Stimulated activated CD4-positive, alpha-beta T cell treated with anti-CD3 and anti-CD28 coated beads, TNF-alpha, amount 100 ng/mL, for 24 hours (primary cell): ENCODE measurements at places on chromosomes 7 and 10.

DNA sequence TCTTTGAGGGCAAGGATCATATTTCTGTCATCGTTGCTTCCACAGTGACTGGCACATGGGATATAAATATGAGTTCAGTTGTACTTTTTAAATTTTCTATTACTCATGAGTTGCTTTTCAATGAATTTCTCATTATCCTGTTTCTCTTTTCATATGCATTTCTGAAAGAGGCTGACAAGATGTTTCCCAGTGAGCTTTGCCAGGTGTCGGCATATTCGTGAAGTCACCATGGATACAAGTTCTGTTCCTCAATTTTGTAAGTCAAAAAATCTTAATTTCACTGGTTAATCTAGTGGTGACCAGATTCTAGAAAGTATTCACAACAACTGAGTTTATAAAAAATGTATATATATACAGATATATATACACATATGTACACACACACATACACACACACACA lies 55.7 kb upstream of the GNAI1 start:
- DNase-seq, result no peak

DNA sequence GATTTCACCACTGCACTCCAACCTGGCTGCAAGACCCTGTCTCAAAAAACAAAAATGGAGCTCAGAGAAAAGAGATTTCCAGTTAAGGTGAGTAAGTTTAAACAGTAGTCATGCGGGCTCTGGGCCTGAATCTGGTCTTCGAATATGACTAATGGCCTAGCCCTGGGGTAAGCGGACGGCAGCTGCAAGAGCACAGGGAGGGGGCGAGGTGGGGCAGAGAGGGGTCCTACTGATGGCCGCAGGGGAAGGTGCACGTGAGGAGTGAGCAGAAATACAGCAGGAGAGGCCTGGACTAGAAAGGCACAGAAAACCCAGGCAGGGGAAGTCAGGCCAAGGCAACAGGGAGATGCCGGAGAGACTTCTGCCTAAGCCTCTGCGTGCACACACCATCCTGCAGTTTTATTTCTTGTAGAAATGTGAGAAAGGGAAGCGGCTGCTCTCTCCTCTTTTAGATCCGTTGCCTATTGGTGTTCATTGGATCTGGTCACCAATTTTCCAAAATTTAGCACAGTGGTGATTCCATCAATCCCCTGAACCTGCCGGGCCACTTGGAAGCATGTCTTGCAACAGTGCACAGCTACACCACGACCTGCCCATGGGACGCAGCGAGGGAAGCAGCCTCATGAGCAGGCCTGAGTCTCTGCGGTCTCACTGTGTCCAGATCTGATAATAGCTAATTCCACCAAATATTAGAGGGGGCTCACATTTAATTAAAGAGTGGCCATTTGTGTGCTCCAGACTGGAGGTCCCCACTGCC lies 139.0 kb downstream of the PAXIP1 start:
- no peak for DNase-seq

GRCh38 chr7:100584683-100585510 lies 1.0 kb downstream of the LRCH4 start:
- DNase-seq, result no peak

GRCh38 chr10:60978287-60979115 lies 34.5 kb upstream of the RHOBTB1 start:
- DNase-seq, result no peak

GRCh38 chr10:78715435-78715834 lies 353.3 kb upstream of the ZMIZ1 start:
- no peak for DNase-seq

DNA sequence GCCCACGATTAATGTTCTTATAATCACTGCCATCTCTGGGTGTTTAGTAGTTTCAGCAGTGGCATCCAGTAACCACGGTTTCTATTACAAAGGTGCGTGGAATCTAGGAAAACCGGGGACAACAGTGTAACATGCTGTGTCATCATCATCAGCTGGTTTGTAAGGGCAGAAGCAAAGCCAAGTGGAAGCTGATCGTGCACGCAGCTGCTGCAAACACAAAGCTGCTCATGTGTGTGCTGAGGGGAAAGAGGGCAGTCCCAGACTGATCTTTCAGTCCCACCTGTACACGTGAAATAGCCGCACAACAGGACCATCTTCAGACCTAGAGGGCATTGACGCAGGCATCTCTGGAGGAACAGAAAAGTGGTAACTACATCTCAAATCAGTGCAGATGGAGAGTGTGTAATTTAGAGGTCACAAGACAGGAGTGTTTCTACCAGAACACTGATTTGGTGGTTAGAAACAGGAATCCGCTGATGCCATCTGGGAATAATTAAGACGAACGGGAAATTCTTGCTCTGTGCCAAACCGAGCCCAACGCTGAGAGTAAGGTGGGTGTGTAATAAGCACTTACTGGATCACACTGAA lies 13.4 kb downstream of the ANKRD16 start:
- no peak for DNase-seq

DNA sequence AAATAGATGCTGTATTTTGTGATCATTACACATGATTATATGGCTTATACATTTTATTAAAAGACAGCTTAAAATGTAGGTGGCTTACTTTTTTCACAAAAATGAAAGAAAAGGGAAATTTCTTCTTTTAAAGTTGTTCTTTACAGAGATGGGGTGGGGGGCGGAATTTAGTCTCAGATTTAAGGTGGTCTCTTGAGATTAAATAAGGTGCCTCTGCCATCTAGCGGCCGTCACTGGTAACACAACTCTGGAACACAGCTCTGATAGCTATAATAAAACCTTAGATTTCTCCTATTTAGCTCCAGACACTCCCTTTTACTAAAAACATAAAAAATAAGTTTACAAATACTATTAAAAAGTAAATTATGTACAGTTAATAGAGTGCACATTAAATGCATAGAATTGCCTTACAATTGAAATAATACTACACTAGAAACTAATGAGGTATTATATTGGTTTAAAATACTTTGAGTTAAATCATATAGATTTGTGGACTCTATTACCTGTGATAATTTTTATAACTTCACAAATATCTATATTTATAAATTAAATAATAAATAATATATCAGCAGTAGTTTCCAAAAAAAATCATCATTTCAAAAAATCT lies 210.9 kb downstream of the DGKB start:
- DNase-seq, result peak; percentile 45

GRCh38 chr7:109879287-109879828 lies 1211.6 kb upstream of the LRRN3 start:
- no peak for DNase-seq

DNA sequence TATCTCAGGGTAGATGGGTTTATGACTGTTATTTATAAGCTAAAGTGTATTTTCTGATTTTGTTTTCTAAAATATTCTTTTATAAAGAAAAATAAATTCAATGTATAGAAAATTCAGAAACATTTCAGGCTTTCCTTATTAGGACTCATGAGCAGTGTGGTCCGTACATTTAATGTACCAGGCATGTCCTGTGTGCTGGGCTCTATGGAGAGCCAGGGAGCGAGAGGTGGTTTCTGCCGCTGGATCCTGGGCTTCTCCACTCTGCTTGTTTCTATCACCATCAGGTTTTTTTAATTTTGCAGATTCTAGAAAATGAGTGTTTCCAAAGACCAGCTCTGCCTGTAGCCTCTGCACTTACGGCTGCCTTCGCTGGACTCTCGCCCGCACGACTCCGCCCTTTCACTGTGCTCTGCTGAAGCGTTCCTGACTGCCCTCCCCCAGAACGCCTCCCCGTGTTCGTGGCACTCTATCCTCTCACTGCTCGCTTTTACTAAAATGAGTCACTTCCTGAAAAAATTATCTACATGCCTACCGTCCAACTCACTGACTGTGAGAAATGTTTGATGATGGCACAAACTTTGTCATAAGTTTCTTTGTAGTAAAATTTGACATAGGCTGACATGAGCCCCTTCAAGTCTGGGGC lies 188.5 kb downstream of the ZMYND11 start:
- peak; percentile 43 for DNase-seq

DNA sequence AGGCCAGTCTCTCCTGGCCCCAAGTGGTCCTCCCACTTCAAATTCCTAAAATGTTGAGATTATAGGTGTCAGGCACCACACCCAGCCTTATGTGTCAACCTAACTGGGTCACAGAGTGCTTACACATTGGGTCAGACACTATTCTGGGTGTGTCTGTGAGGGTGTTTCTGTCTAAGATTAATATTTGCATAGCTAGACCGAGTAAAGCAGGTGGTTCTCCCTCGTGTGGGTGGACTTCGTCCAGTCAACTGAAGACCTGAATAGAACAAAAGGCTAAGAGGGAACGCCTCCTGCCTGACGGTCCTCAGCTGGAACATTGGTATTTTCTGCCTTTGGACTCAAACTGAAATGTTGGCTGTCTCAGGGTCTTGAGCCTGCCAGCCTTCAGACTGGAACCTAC lies 11.5 kb downstream of the PPIF start:
- DNase-seq, result no peak

DNA sequence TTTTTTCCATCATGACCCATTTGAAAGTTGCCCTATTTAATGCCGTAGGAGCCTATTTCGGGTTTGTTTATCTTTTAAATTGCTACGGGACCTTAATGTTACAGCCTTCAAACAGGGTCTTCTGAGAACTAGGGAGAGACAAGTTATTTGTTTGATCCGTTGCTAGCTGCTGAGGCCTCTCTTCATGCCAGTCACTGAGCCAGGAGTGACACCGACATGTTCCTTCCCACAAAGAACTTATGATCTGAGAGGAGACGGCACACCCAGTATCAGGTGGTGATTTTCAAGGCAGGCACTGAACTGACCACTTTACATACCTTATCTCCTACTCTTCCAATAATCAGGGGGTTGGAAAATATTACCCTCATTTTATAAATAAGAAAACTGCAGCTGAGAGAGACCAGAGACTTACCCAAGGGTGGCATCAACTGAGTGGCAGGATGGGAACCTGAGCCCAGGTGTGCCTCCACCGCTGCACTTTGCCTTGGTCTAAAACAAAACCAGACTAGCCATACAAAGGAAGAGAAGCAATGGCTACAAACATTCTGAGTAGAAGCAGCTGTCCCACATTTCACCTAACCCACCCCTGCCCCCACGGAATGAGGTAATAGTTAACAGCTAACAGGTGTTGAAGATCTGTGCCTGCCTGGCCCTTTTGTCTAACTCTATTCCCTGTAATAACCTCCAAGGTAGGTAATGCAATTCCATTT lies 40.5 kb downstream of the PPP1R3C start:
- DNase-seq, result no peak

DNA sequence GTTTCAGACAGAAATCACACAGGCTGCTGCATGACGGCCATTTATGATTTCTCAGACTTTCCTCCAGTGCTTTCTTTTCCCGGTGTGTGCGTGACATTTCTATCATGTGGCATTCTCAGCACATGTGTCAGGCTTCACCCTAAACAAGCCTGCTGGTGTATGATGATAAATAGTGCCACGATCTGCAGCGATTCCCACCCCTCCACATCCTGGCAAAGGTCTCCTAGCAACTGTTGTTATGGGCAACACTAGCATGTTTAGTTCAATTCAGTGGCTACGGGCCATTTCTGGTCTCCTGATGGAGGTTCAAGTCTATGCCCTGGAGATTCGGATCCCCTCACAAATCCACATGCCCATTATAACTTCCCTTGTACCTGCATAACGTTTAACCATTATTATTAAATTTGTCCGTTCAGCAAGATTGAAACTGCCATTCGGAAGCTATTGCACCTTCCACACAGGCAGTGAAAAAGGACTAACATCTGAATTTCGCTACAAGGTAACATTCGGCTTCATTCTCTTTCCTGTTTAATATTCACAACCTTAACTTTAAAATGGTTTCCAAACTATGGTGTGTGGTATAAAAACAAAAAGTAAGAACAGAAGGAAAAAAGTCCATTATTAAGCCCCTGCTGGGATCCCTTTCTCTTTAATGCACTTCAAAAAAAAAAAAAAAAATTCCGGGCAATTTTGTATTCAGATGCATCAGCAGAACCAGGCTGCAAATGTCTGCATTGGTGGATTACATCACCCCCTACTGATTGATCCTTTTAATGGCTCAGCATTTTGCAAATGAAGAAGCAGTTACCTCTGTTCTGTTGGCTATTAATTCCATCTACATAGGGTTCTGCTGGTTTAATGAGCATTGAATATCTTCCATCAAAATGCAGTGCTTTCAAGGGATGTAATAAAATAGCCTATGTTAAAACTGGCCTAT lies 90.2 kb downstream of the FRMD4A start:
- DNase-seq, result no peak

- DNase-seq, result no peak
These were observed 476.9 kb downstream of the KCNMA1 start for GRCh38 chr10:77160679-77161078.

- no peak for DNase-seq
These were observed 17.0 kb downstream of the PRSS2 start for GRCh38 chr7:142787783-142788182.

DNA sequence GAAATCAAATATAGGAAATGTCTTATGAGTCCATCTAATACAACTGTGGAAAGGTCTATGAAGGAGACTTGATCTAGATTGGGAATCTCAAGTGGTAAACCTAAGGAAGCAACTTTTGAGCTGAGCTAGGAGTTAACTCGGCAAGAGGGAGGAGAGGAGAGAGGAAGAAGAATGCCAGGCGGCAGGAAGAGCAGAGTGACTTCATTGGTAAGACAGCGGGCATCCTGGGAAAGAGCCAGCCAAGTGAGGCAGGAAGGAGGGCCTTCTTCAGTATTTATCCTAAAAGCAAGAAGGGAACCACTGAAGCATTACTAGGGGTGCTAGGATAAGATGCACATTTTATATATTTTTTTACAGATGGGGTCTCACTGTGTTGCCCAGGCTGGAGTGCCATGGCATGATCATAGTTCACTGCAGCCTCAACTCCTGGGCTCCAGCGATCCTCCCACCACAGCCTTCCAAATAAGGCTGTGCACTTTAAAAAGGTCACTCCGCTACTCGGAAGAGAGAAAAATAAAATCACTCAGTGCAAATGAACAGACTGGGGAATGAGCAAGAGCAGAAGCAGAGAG lies 2.0 kb downstream of the BCL7B start:
- DNase-seq, result no peak

GRCh38 chr7:151743481-151743983 lies 133.4 kb downstream of the PRKAG2 start:
- no peak for DNase-seq

GRCh38 chr7:128912281-128912680 lies 1.8 kb upstream of the KCP start:
- DNase-seq, result no peak

DNA sequence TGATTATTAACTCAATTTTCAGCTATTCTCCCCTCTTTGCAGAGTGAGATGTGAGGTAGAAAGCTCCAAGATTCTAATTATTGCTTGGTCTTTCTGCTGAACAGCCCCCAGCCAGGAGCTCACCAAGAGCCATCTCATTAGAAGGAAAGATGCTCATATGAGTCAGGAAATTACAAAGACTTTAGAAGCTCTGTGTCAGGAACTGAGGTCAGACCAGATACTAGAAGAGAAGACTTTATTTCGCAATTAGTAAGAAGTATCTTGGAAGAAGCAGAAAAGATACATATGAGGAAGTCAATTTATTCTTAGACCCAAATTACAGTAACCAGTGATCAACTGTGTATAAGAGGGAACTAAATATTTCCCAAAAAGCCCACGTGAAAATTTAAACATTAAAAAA lies 626.9 kb downstream of the ZWINT start:
- DNase-seq, result no peak

- DNase-seq, result no peak
These were observed 189.3 kb upstream of the LYZL2 start for GRCh38 chr10:30818854-30819253.
